ENCODE measurements at places on chromosomes 1 and 21. TPM values are rescaled to one million over a fixed set of nuclear protein-coding genes. Genes with fewer than 3 reads are reported as not detected.

Gene LRRC38
- not detected for total RNA-seq

GRCh38 chr1:81545734-81546133, 255.0 kb upstream of the ADGRL2 start:
- H3K36me3 ChIP-seq, result no peaks in the 10 kb centered on the region
- DNase-seq, result no peak
- no peaks in the 10 kb centered on the region for H3K27me3 ChIP-seq
- no peak overlapping the region for H3K27ac ChIP-seq
- H3K4me3 ChIP-seq, result no peak overlapping the region

DNA sequence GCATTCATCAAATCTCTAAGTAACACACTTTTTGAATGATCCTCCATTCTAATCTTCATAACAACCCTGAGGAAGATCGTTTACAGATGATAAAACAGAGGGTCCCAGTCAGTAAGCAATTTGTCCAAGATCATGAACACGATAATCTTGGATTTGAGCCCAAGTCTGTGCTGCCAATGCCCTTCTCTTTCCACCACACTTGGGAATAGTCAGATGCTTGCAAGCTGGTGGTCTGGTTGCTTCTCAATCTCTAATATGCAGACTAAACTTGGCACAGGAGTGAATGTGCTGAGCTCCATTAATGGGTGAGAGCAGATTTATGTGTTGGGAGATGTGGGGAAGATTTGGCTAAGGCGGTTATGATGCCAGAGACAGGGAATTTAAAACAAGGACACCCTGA, 430.6 kb upstream of the DAB1 start:
- no peaks in the 10 kb centered on the region for H3K27me3 ChIP-seq
- H3K4me3 ChIP-seq, result no peak overlapping the region
- no peak overlapping the region for H3K27ac ChIP-seq
- no peak for DNase-seq
- no peaks in the 10 kb centered on the region for H3K36me3 ChIP-seq
- H3K4me1 ChIP-seq, result no peaks in the 10 kb centered on the region

- H3K36me3 ChIP-seq, result no peaks in the 10 kb centered on the region
- no peak overlapping the region for H3K27ac ChIP-seq
- H3K4me1 ChIP-seq, result no peaks in the 10 kb centered on the region
- DNase-seq, result no peak
Observed at GRCh38 chr1:232594768-232595698, 34.9 kb downstream of the SIPA1L2 start.

DNA sequence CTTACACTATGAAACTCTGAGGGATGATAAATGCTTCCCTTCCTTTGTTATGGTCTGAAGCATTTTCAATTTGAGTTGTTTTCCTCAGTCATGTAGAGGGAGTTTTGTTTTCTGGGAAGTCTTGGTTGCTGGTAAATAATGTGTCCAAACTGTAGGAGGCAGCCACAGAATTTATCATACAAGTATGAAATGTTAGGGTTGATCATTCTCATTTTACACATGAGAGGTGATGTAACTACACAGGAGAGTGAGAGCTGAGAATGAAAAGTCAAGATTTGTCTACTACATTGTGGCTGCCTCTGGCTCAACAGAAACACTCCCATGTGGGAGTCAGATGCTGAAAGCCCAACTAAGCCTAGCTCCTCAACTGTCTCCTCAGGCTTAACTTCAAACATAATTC, 182.5 kb upstream of the SGIP1 start:
- peaks cover 6% of the 10 kb centered on the region for H3K36me3 ChIP-seq
- H3K4me1 ChIP-seq, result peaks cover 41% of the 10 kb centered on the region
- peak overlapping the region; percentile 92 for H3K27ac ChIP-seq
- no peak for DNase-seq
- no peaks in the 10 kb centered on the region for H3K27me3 ChIP-seq
- no peak overlapping the region for H3K4me3 ChIP-seq

GRCh38 chr1:230611878-230612235, 30.4 kb upstream of the COG2 start:
- no peaks in the 10 kb centered on the region for H3K4me1 ChIP-seq
- no peaks in the 10 kb centered on the region for H3K36me3 ChIP-seq

Gene SOAT1
- 39.7 TPM for total RNA-seq

- H3K36me3 ChIP-seq, result no peaks in the 10 kb centered on the region
- H3K27ac ChIP-seq, result no peak overlapping the region
- H3K4me3 ChIP-seq, result no peak overlapping the region
- H3K27me3 ChIP-seq, result no peaks in the 10 kb centered on the region
- H3K4me1 ChIP-seq, result no peaks in the 10 kb centered on the region
- no peak for DNase-seq
Observed at GRCh38 chr1:76944942-76945341, 77.7 kb downstream of the ST6GALNAC5 start.

DNA sequence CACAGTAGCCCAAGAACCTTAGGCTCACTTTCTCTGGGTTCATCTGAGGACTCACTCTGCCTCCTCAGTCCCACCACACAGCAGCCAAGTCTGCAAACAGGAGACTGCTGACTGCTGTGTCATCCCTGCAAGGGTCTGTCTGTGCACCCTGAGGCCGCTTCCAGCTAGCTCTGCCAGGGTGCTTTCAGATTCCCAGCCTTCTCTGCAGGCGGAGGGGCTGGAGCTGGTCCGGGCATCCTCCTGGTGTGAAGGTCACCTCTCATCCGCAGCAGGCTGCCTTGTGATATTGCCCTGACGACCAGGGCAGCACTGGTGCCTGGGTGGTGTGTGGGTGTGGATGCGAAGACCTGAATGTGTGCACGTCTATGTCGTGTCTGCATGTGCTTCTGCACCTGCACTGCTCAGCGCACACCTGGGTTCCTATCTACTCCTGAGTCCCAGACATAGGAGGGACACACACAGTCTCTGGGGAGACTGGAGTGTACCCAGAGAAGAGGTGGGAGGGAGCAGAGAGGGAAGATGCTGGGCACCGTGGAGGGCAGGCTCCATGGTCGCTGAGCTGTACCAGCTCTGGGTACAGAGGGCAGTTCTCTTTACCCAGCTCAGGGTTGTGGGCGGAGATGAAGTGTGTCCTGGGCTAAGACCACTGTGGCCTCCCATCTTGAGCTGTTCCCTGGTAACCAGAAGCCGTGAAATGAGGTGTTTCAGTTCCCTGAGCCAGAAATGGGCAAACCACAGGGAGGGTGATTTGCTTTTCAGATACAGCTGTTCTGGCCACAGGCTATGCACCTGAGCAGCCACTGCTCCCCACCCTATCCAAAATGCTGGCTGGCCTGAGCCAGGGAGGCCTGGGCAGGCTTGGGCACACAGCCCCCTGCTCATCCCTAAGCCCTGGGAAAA, 160.9 kb upstream of the CSF3R start:
- no peak for DNase-seq
- no peak overlapping the region for H3K27ac ChIP-seq
- H3K4me3 ChIP-seq, result no peak overlapping the region
- H3K36me3 ChIP-seq, result no peaks in the 10 kb centered on the region
- H3K27me3 ChIP-seq, result peaks cover 35% of the 10 kb centered on the region

- H3K36me3 ChIP-seq, result no peaks in the 10 kb centered on the region
- H3K4me3 ChIP-seq, result no peak overlapping the region
- DNase-seq, result no peak
- no peaks in the 10 kb centered on the region for H3K27me3 ChIP-seq
- H3K4me1 ChIP-seq, result no peaks in the 10 kb centered on the region
Observed at GRCh38 chr1:184513421-184513820, 126.6 kb downstream of the C1orf21 start.

DNA sequence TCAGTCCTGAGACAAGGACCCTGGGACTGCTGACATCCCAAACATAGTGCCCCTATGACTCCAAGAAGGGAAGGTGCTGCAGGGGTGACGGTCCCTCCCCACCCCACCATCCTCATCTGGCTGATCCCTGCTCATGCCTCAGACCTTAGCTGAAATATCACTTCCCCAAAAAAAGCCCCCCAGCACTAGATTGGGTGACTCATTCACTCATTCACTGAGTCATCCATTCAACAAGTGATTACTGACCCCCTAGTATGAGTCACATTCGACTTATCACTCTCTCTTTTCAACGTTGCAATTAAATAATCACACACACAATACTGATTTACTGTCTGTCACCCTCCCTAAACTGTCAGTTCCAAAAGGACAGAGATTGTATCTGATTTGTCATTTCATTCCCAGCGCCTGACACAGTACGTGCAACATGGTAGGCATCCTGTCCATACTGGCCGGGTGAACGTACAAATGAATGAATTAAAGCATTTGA, 48.6 kb downstream of the HIVEP3 start:
- H3K4me1 ChIP-seq, result no peaks in the 10 kb centered on the region
- H3K27ac ChIP-seq, result no peak overlapping the region
- H3K36me3 ChIP-seq, result no peaks in the 10 kb centered on the region
- no peak for DNase-seq

GRCh38 chr1:245512181-245512888, 357.6 kb downstream of the KIF26B start:
- no peak overlapping the region for H3K4me3 ChIP-seq
- H3K27me3 ChIP-seq, result peaks cover 2% of the 10 kb centered on the region
- no peaks in the 10 kb centered on the region for H3K36me3 ChIP-seq
- no peak for DNase-seq
- no peaks in the 10 kb centered on the region for H3K4me1 ChIP-seq
- no peak overlapping the region for H3K27ac ChIP-seq

Gene COL16A1
- total RNA-seq, result not detected

DNA sequence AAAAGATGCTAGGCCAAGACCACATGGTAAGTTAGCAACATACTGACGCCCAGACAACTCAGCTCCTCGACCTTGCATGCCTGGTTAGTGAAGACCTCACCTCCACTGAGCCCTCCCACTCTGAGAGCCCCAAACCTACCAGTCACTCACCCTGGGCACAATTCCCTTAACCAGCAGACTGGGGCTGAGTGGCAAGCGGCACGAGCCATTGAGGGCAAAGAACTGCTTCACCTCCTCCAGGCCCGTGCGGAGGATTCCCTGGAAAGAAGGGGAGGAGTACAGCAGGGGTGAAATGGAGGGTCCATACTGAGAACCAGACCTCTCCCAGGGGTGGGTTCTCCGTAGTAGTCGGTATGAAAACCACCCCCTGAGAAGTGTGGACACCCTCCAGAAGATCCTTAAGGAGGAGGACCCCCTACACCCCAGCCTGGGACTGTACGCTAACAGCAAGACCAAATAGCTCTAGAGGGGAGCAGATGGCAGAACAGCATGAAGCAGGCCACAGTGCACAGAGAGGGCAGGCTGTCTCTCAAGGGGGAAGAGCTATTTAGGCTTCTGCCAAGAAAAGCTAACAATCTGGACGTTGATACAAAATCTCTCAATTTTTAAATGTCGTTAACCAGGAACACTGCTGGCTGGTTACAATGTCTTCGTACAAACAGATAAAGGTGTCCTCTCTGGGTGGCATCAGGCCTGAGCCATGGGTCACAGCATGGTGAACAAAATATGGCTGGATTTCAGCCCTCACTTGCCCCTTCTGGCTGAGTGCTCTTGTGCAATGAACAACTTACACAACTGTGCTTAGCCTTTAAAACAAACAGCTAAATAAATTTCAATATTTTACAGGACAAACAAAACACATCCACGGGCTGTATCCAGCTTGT, 31.0 kb upstream of the PPP1R15B start:
- H3K27me3 ChIP-seq, result no peaks in the 10 kb centered on the region
- H3K27ac ChIP-seq, result no peak overlapping the region
- H3K4me1 ChIP-seq, result peaks cover 2% of the 10 kb centered on the region
- H3K36me3 ChIP-seq, result peaks cover 75% of the 10 kb centered on the region
- H3K4me3 ChIP-seq, result no peak overlapping the region

Gene C4BPB
- total RNA-seq, result 0.66 TPM

GRCh38 chr21:22993822-22994574, 1995.8 kb downstream of the NCAM2 start:
- H3K27ac ChIP-seq, result no peak overlapping the region
- H3K27me3 ChIP-seq, result no peaks in the 10 kb centered on the region
- no peaks in the 10 kb centered on the region for H3K36me3 ChIP-seq
- no peaks in the 10 kb centered on the region for H3K4me1 ChIP-seq
- DNase-seq, result no peak

Gene MANEAL
- total RNA-seq, result 2.8 TPM

Gene SPATA45
- not detected for total RNA-seq

DNA sequence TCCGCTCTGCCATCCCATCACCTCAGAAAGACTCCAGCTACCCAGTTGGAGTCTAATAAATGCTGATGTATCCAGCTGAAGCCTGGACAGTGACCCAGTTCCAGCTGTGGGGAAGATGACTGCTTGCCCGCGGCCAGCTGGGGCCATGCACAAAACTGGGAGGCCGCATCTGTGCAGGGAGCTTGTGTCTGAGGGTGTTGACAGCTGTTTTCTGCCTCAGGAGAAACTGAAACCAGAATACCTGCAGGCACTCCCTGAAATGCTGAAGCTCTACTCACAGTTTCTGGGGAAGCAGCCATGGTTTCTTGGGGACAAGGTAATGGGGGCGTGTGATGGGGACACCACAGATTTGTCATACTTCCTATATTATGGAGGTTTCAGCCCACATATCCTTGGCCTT, 3.2 kb downstream of the GSTM2 start:
- no peaks in the 10 kb centered on the region for H3K27me3 ChIP-seq
- H3K36me3 ChIP-seq, result peaks cover 6% of the 10 kb centered on the region
- no peak overlapping the region for H3K4me3 ChIP-seq
- no peak for DNase-seq

DNA sequence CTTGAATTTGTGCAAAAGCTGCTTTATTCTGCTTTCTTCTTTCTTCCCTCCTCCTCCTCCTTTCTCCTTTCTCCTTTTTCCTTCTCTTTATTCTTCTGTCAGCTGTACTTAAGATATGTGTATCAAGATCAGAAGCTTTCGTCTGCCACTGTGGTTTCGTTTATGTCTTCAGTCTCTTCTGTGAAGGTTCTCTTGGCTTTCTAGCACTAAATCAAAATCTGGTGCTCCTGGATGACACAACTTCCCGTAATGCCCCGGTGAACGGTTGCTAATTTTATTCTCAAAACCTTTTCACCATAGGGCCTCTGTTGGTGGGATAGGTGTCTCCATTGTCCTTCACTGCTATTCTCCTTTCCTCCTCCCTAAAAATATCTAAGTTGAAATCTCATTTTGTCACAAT, 5.0 kb downstream of the ATF6 start:
- peak overlapping the region; percentile 30 for H3K27ac ChIP-seq
- peak; percentile 31 for DNase-seq
- H3K4me1 ChIP-seq, result peaks cover 41% of the 10 kb centered on the region

DNA sequence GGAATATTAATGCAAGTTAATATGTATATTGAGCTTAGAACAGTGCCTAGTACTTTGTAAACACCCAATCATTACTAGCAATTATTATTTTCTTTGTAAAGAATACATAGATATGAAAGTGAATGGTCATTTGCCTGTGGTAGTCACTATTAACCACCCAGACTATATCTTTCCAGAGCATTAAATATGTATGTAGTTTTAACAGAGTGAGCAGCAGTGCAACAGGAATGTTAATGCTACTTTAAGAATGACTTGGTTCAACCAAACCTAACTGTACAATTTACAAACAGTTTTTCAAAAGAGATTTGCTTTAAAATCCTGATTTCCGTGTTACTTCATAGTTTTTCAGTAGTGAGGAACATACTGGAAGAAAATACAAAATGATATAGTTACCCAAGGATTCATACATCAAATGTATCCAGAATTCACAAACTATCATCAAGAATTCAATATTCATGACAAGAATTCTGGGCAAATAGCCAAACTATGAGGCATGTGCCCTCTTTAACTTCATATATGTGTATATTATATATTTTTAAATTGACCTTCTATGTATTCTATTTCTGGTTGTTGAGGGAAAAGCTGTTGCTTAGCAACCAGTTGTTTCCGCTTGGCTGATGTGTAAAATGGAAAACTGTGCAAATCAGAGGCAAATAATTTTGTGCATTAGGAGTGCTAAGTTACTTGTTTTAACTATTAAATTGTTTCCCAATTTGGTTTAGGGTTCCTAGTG, 34.9 kb upstream of the IVNS1ABP start:
- no peak for DNase-seq
- H3K36me3 ChIP-seq, result no peaks in the 10 kb centered on the region
- H3K27ac ChIP-seq, result no peak overlapping the region
- H3K4me3 ChIP-seq, result no peak overlapping the region
- no peaks in the 10 kb centered on the region for H3K27me3 ChIP-seq
- H3K4me1 ChIP-seq, result no peaks in the 10 kb centered on the region
